ENCODE measurements at places on chromosomes 7 and 10.
A peak's percentile ranks its signal among the peaks of the same experiment; 100 is the strongest.

GRCh38 chr7:41629711-41630111 lies 73.2 kb downstream of the INHBA start:
- no peak for DNase-seq

GRCh38 chr7:159147687-159148086 lies 3.0 kb upstream of the VIPR2 start:
- DNase-seq, result no peak

- no peak for DNase-seq
Measured at GRCh38 chr7:82172017-82172416, 271.6 kb downstream of the CACNA2D1 start.

DNA sequence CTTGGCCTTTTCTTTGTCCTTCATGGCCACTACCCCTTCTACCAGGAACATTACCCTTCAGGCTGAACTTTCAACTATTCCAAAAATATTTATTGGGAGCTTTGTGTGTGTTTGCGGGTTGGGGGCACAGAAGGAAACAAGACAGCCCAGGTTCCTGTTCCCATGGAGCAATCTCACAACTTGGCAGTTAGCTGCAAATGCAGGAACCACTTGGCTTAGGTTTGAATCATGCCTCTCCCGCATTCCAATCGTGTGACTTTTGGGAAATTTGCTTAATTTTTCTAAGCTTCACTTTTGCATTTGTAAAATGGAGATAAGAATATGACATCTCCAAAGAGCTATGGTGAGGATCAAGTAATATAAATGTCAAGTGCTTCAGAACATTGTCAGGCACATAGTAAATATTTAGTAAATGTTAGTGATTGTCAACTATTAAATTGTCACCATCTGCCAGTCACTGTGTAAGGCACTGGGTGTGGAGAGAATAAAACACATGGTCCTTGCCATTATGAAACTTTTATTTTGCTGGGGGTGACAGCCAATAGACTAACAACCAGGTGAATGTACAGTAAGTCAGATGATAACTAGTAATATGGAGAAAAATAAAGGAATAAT lies 277.1 kb downstream of the SNX13 start:
- no peak for DNase-seq

DNA sequence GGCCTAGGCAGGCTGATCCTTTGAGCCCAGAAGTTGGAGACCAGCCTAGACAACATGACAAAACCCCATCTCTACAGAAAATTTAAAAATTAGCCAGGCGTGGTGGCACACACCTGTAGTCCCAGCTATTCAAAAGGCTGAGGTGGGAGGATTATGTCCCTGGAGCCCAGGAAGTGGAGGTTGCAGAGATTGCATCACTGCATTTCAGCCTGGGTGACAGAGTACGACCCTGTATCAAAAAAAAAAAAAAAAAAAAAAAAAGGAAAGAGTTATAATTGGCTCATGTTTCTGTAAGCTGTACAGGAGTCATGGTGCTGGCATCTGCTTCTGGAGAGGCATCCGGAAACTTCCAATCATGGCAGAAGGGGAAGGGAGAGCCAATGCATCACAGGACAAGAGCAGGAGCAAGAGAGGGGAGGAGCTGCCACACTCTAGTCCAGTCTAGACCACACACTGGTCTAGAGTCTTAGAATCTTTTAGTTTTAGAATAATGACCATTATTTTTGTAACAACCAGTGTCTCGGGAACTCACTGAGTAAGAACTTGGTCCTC lies 16.8 kb downstream of the DOCK1 start:
- DNase-seq, result no peak

DNA sequence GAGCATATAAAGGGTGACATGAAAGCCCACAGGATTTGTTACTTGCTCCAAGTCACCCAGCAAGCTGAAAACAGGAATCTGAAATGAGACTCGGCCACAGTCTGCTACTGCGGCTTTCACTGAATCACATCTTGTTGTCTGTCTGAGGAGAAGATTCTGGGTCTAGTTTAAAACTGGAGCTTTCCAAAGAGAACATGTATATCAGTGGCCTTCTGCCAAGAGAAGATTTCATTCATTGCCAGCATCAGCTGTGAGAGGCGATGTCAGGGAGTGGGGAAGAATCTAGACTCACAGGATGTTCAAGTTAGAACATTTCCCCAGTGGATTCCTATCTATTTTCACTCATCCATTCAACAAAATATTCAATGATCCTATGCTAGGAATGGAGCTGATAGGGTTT lies 122.8 kb downstream of the GALNT17 start:
- no peak for DNase-seq

DNA sequence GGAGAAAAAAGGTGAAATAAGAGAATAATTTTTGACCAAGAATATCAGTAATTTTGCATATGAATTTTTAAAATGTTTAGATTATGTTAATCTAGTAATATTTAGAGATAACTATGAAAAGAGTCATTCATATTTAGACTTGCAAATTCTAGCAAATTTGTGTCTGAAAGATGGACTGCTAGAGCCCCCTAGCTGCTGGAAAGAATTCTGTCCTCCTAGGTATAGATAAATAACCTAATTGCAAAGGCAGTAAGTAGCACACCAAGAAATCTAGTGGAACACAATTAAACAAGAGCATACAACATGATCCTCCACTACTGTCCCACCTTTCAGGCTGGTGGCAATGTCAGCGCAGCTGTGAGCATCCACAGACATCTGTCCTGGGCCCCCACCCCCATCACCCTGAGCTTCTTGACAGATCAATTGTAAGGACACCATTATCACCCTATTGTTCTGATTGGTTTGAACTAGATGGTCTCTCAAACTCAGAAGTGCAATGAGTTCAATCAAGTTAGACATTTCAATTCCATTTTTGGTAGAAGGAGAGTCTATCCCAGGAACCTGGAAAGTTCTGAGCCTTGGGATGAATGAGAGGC lies 15.0 kb upstream of the GFRA1 start:
- DNase-seq, result peak; percentile 37

GRCh38 chr10:7003831-7004395 lies 406.9 kb downstream of the SFMBT2 start:
- DNase-seq, result no peak

- no peak for DNase-seq
Measured at GRCh38 chr7:155919391-155920067, 107.3 kb upstream of the SHH start.

DNA sequence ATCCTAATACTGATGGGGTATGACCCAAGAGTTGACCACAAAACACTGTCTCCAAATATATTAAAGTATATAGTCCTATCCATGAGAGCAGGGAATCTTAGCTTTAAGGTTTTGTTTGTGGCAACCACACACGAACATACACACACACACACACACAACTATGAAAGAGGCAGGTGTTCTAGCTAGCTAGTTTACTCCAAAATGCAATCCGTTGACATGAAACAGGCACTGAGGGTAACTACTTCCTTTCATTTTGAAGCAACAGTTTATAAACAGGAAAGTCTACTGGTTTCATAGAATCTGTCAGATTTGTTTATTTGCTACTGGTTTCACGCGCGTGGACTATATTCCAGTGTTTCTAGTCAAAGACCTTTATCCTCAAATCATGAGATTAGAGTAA lies 14.8 kb downstream of the HTR5A start:
- DNase-seq, result peak; percentile 55

GRCh38 chr7:133461421-133461820 lies 208.5 kb downstream of the EXOC4 start:
- DNase-seq, result no peak

DNA sequence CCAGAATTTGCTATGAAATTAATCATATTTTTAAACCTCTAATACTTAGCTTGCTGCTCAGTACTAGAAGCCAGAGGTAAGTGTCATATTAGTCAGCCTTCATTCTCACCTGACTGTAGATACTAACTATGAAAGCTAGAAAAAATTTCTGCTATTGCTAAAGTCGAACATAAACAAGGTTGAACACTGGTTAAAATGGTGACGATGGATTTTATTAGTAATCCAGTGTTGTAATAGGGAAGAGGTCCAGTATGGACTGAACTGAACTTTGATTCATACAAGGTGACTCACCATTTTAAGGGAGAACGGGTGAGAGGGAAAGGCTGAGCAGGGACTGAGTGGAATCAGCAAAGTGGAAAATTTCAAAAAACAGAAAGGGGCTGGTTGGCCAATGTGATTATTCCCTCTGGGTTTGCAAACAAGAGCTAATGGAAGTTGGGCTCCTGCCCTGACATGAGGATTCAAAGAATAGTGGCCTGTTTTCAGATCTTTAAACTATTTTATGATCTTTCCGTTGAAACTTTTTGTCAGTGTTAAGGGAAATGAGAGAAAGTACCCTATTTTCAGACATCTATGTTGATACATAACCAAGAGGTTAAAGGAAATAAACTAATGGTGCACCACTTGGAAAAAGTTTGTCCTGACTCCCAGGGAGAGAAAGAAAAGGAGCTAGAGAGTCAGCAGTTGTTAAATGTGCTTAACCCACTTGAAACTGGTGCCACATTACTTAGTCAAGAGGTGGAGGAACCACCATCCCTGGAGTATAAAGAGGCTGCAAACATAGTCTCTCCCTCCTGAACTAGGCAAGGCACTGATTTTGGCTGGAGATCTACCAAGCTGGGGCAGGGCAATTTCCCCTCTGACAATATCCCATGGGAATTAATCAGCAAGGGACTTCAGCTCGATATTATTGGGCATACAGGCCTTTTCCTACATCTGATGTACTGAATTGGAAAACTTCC lies 15.3 kb upstream of the AKR1C1 start:
- DNase-seq, result no peak

DNA sequence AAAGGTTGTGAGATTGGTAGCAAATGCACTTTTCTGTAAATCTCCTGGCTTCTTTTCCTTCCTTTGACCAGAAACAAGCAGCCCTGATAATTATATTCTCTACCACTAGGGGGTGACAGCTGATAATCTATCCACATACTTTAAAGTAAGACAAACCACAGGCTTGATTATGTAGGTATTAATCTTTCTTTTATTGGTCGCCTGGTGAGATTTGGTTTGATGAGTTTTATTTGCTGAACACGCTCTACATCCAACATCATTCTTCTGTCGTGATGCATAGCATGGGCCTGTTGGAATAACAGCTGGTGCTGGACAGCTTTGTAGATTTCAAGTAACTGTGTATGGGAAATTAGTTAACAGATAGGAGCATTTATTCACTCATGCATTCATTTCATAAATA lies 63.5 kb downstream of the ZNF365 start:
- DNase-seq, result peak; percentile 66

GRCh38 chr7:30519122-30519521 lies 14.5 kb upstream of the GGCT start:
- no peak for DNase-seq

- DNase-seq, result no peak
Measured at GRCh38 chr7:26423436-26423835, 131.8 kb downstream of the SNX10 start.
